ENCODE measurements at places on chromosomes 11 and 22. TPM values are rescaled to one million over a fixed set of nuclear protein-coding genes. Genes with fewer than 3 reads are reported as not detected.

GRCh38 chr22:50605613-50606074 lies 5.1 kb downstream of the MAPK8IP2 start:
- peak; percentile 19 for DNase-seq

- DNase-seq, result peak; percentile 70
Measured at GRCh38 chr22:31148953-31149627, 8.8 kb upstream of the PLA2G3 start.

GRCh38 chr22:17787241-17787640 lies 13.0 kb upstream of the BID start:
- no peak for DNase-seq

DNA sequence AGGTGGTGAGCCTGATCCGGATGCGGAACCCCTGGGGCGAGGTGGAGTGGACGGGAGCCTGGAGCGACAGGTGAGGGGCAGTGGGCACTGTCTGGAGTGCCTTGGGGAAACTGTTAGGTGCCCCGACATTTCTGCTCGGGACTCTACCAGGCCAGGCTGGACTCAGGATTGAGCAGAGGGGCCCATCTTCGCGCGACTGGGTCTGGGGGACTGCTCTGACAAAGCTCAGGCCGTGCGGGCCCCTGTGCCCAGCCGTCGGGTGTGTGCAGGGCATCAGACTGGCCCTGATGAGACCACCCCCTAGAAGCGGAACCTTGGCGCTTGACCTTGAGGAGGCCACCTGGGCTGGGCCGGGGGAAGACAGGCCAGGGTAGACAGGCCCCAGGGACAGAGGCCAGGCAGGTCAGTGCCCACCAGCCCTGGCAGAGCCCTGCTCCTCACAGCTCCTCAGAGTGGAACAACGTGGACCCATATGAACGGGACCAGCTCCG lies 6.3 kb downstream of the CAPN1 start:
- no peak for DNase-seq

GRCh38 chr11:10376061-10376460 lies 71.2 kb downstream of the ADM start:
- DNase-seq, result no peak

GRCh38 chr11:22512457-22512856 lies 113.2 kb downstream of the FANCF start:
- no peak for DNase-seq

- no peak for DNase-seq
Measured at GRCh38 chr11:119179983-119180382, 5.3 kb upstream of the NHERF4 start.

The ACO2 gene
- 241 TPM for total RNA-seq

The OTOG gene
- not detected for total RNA-seq

The PGR gene
- 5.5 TPM for total RNA-seq

The MRGPRX3 gene
- not detected for total RNA-seq

The SCN4B gene
- 2.6 TPM for total RNA-seq

Data from mucosa of descending colon (tissue), 3 donors.